Activated CD8-positive, alpha-beta memory T cell treated with anti-CD3 and anti-CD28 coated beads for 24 hours (primary cell): ENCODE measurements at places on chromosomes 1 and 21.

GRCh38 chr1:224884361-224884801 is 45.1 kb upstream of the DNAH14 start:
- no peak for DNase-seq

GRCh38 chr1:94741510-94741909 is 78.6 kb upstream of the SLC44A3 start:
- DNase-seq, result no peak

DNA sequence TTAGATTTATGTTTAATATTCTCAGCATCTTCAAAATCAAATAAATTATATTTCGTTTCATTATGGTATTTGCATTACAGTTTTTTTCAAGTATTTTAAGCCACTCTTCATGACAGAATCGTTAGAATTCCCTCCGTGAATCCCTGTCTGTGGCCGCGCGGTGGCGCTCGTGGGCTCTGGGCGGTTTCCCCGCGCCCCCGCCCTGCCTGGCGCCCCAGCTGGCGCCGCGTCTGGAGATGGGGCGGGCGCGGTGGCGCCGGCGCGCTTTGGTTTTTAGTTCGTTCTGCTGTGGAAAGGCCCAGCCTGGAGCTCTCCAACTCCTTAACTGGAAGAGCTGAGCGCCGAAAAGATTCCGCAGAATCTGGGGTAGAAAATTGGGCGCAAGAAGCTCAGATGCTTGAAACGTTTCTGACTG is 25.7 kb downstream of the PRMT2 start:
- peak; percentile 79 for DNase-seq

DNA sequence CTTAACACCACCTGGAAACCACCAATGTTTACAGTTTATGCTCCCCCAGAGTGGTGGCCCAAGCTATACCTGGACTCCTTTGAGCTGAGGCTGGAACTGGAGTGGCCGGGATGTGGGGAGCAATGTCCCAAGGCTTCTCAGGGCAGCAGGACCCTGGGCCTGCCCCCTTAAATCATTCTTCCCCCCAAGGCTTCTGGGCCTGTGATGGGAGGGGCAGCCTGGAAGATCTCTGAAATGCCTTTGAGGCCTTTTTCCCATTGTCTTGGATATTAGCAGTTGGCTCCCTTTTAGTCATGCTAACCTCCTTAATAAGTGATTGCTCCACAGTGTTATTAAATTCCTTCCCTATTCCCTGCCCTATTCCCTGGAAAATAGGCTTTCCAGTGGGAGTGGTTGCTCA is 185.8 kb downstream of the HS2ST1 start:
- DNase-seq, result no peak

- DNase-seq, result no peak
Measured at GRCh38 chr1:45621501-45621836, 2.4 kb downstream of the CCDC17 start.

DNA sequence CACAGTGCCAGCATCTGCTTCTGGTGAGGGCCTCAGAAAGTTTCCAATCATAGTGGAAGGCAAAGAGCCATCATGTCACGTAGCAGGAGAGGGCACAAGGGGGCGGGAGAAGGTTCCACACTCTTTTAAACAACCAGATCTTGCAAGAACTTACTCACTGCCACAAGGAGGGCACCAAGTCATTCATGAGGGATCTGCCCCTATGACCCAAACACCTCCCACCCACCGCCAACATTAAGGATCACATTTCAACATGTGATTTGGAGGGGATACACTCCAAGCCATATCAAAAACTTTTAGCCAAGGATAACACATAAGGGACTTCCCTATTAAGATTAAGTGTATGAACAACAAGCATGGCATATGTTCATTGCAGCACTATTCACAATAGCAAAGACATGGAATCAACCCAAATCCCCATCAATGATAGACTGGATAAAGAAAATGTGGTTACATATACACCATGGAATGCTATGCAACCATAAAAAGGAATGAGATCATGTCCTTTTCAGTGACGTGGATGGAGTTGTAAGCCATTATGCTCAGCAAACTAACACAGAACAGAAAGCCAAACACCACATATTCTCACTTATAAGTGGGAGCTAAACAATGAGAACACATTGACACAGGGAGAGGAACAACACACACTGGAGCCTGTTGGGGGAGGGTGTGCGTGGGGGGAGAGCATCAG is 19.9 kb upstream of the SLC35F3 start:
- no peak for DNase-seq

GRCh38 chr1:20184997-20185833 is 681 bp upstream of the UBXN10 start:
- DNase-seq, result peak; percentile 79

GRCh38 chr1:87134625-87135328 is 193.9 kb upstream of the LMO4 start:
- no peak for DNase-seq

GRCh38 chr1:183807549-183808168 is 2.7 kb downstream of the RGL1 start:
- DNase-seq, result no peak

DNA sequence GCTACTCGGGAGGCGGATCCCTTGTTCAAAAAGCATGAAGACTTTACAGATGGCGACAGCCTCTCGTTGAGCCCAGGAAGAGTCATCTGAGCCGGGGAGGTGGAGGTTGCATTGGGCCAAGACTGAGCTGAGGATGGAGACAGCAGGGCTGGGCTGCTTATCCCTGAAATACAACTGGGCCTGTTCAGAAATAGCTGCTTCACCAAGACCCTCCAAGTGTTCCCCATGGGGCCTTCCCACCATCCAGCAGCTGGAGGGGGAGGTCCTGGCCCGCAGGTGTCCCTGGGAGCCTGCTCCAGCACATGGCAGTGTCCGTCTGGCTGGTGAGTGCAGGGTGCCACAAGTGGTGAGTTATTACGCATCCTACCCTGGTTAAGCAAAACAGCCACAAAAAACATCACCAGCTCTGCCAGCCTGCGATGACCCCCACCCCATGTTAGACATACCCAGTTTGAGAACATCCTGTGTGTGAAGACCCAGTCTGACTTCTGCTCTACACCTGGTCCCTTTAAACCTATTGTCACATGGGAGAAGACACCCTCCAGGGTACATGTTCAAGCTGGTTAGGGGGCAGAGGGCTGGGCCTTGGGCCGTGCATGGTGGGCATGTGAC is 93.1 kb upstream of the TMPRSS2 start:
- no peak for DNase-seq

DNA sequence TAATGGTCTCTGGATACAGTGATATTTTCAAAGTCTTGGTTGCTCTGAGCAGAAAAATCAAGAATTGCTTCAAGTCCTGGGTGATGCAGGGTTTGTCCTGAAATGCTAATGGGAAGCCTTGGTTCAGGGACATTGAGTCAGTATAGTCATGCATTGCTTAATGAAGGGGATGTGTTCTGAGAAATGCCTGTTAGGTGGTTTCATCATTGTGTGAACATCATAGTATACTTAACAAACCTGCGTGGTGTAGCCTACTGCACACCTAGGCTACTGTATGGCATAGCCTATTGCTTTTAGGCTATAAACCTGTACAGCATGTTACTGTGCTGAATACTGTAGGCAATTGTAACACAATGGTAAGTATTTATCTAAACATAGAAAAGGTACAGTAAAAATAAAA is 36.4 kb downstream of the TBCE start:
- no peak for DNase-seq

- DNase-seq, result no peak
Measured at GRCh38 chr1:223531742-223532341, 133.7 kb downstream of the CAPN8 start.

- no peak for DNase-seq
Measured at GRCh38 chr1:193183019-193183627, 3.3 kb downstream of the B3GALT2 start.

GRCh38 chr21:45387506-45387905 is 17.5 kb upstream of the COL18A1 start:
- no peak for DNase-seq

DNA sequence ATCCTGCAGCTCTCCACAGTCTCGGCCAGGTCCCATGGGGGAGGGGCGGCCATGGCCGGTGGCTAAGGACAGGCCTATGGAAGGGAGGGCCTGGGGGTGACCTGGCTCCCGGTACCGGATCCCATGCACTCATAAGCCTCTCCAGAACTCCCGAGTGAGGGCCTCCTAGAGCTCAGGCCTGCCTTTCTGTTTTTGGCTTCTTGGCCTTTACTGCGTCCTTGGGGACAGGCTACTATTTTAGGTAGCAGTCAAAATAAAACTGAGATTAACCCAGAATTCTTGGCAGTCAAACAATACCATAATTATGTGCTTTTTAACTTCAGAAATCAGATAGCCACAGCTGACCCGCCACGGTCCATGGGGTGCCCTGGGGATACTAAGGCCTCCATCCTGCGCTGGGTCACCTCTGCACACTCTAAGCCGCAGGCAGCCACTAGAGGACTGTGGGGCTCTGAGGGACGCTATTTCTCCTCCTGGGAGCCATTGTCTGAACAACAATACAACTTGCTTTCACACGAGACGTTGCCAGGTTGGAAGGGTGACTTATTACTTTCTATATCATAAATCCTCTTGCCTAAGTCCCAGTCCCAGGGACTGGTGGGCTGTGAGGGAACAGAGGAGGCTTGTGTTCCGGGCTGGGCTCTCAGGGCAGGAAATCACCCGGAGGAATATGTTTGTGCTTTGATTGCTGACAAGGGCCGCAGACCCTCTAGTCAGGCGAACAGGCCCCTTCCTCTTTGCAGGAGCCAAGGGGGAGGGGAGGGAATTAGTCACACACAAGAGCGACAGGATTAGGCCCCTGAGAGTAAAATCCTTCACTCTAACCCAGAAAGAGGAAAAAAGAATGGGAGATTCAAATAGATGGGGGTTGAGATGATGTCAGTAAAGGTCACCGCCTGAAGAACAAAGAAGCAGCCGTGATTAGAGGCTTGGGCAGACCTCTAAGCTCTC is 40.7 kb upstream of the BCAR3 start:
- no peak for DNase-seq

DNA sequence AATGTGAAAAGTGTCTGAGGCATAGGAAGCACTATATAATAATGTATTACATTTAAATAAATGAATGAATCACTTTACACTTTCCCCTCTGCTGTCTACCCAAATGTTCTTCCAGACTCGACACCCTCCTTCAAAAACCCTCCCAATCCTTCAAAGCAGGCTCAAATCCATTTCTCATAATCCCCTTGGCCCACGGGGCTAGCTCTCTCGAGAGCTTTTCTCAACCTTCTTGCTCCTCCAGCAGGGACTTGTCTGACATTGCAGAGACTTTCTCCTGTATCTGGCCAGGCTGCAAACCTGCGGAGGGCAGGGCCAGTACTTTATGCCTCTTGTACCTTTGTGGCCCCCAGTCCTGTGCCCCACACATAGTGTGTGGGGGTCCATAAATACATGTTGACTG is 14.1 kb upstream of the CNTN2 start:
- DNase-seq, result no peak

- DNase-seq, result no peak
Measured at GRCh38 chr1:206686478-206687249, 2.0 kb downstream of the MAPKAPK2 start.

- DNase-seq, result no peak
Measured at GRCh38 chr1:198179556-198179981, 22.8 kb downstream of the NEK7 start.

GRCh38 chr21:20030390-20030789 is 967.8 kb upstream of the NCAM2 start:
- DNase-seq, result no peak

- DNase-seq, result no peak
Measured at GRCh38 chr1:157773493-157774350, 3.2 kb downstream of the FCRL2 start.

GRCh38 chr21:36747815-36748383 is 49.0 kb downstream of the SIM2 start:
- DNase-seq, result peak; percentile 67

GRCh38 chr1:74812180-74812541 is 79.2 kb downstream of the TYW3 start:
- no peak for DNase-seq

DNA sequence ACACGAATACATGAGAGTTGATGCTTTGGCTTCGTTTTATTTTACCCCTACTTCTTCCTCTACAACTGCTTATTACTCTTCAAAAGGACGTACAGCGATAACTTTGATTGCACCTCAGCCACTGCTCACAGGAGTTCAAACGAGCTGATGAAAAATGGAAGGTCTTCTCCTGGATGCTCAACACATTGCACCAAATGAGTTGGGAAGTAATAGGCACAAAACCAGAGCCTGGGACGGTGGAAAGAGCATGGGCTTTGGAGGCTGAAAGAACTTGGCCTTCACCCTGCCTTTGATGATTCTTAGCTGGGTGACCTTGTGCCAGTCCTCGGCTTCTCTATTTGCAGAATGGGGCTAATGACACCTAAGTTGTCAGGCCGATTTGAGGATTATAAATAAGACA is 4.8 kb downstream of the CD53 start:
- no peak for DNase-seq

DNA sequence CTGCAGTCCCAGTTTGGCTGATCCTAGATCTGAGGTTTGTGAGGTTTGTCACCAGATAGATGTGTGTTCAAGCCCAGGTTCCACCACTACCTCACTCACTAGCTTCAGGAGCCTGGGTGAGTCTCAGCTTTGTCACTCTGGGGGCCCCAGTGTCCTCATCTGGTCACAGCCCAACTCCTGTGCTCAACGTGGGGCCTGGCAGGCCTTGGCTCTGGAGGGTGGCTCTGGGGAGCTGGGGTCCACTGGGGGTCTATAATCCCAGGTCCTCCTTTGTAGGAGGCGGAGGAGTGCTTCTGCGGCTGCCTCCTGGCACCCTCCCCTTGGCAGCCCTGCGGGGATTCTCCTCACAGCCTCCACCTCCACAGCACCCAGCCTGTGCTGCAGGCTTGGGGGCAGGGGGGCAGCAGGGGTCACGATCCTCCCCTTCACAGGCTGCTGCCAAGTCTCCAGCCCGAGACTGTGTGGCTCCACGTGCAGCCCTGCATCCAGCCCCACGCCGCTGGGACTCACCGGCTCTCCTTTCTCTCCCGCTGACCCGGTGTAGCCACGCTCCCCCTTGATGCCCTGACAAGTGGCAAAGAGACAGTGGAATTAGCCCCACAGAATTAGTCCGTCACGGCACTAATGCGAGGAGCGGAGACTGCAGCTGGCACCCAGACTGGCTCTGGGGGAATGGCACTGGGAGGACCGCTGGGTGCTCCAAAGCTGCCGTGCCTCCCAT is 22.5 kb upstream of the PEF1 start:
- no peak for DNase-seq

GRCh38 chr1:153749408-153750005 is 21.7 kb downstream of the INTS3 start:
- DNase-seq, result peak; percentile 88

- DNase-seq, result peak; percentile 72
Measured at GRCh38 chr1:239719642-239720258, 333.4 kb downstream of the CHRM3 start.

- no peak for DNase-seq
Measured at GRCh38 chr1:93178418-93178817, 1.8 kb downstream of the TMED5 start.

- DNase-seq, result no peak
Measured at GRCh38 chr1:213622365-213623063, 365.3 kb upstream of the PROX1 start.

GRCh38 chr21:33418691-33419090 is 15.5 kb downstream of the IFNGR2 start:
- no peak for DNase-seq
